DMS79 (cell line): ENCODE measurements at places on chromosomes 3 and 15.

GRCh38 chr15:61467823-61468222 lies 238.7 kb upstream of the RORA start:
- DNase-seq: no peak

GRCh38 chr15:56690733-56691132 lies 42.6 kb downstream of the ZNF280D start:
- no peak for DNase-seq

GRCh38 chr15:39850436-39850835 lies 67.8 kb upstream of the FSIP1 start:
- no peak for DNase-seq

- no peak for DNase-seq
These were observed 199.3 kb upstream of the TBC1D5 start for GRCh38 chr3:17941766-17942165.

GRCh38 chr3:148873270-148873927 lies 8.3 kb downstream of the CPA3 start:
- DNase-seq: no peak

DNA sequence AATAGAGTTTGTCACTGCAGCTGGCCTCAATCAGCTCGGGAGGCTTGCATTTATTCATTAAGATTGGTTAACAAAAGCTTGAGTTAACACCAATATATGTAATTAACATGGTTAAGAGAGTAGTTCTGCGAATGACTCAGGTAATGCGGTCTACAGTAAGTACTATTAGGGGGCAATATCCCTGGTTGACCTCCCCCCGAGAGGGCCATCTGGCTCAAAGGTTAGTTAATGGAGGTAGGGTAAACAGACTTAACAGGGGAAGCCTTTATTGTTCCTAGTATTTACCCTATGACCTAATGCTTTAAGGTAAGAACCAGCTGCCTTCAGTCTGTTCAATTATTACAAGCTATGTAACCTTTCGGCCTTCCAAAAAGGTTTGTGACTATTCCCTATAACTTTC lies 403.3 kb upstream of the SGO1 start:
- DNase-seq: no peak

DNA sequence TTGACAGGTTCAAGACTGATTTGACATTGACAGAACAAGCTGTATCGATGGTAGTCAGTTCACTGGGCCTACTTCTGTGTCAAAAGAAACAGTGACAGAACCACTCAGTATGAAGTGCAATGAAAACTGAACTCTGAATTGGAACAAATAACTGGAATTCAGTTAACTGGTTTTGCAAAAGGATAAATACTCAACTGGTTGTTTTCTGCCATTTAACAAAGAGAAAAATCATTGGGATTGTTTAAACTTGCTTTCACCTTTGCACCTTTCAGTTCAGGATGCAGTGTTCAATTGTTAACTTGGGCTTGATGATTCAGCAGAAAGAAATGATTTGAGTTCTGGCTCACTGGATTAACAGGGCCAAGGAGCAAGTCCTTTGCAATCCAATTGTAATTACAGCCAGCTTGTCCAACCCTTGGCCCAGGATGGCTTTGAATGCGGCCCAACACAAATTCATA lies 4.9 kb downstream of the BTD start:
- no peak for DNase-seq

- no peak for DNase-seq
These were observed 222.7 kb downstream of the MTHFS start for GRCh38 chr15:79674124-79674465.

DNA sequence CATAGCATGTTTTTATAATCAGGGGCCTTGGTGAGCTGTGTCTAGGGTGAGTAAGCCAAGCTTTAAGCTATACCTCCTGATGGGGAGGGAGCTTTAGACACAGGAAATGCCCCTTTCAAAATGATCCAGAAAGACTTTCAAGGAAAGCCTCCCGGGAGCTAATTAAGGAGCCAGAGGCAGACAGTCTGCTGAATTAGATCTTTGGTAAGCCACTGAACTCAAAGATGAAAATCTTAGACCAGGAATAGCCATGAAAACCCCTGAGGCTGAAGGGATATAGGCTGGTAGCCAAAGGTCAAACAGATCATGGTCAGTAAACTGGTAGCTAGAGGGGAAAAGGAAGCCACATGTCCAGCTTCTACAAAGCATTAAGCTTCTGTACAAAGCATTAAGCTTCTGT lies 42.7 kb upstream of the GAP43 start:
- DNase-seq: no peak

DNA sequence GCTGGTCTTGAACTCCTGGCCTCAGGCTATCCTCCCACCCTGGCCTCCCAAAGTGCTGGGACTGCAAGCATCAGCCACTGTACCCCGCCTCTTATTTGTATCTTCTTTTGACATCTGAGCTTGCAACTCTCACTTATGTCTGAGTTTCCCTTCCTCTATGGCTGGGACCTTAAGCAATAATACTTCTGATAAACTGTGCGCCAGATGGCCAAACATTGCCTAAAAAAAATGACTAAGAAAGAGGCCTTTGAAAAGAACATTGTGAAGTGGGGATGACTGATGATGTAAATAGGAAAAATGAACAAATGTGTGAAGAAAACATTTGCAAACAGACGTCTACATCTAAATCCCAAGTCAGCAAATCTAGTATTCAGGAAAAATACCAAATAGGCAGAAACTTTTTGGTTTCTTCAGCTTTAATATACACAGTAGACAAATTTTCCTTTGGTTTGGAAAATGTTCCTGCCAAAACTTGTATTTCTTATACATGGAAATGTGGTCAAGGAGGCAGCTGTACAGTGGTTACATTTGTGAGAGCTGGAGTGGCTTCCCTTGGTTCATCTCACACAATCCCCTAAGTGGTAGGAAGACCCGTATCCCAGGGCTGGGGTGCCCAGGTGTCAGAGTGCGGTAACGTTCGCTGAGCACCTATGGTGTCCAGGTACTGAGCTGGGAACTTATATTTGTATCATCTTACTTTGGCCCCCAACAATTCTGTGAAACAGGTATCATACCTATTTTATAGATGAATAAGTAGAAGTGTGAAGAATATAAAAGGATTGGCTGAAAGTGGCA lies 11.6 kb upstream of the TFRC start:
- no peak for DNase-seq

DNA sequence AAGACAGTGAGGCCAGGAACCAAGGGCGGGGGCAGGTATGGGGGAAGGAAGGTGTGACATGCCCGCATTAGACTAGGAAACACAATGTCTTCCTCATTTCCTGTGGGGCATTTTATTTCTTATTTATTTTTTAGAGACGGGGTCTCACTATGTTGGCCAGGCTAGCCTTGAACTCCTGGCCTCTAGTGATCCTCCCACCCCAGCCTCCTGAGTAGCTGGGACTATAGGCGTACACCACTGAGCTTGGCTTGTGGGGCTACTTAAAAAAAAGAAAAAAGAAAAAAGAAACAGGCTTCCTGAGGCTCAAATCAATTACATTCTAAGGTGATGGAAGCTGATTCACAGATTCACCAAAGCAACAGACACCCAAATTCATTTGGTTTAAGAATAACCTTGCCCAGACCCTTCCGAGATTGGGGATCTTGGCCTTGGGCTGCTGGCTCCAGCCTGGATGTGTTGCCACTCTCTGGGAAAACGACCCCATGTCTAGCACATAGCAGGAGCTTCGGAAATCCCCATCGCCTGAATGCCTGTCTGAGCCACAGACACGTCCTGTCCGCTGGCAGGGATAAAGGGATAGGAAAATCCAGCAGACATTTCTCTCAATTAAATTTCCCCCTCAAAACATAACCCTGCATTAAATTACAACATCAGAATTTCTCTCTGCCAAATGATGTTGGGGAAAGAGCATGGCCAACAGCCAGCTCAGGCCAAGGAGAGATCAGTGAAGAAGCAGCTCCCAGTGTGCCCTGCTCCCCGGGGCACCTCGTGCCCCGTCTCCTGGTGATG lies 13.0 kb downstream of the CPN2 start:
- DNase-seq: no peak

GRCh38 chr3:186121968-186122367 lies 13.1 kb upstream of the ETV5 start:
- DNase-seq: no peak

DNA sequence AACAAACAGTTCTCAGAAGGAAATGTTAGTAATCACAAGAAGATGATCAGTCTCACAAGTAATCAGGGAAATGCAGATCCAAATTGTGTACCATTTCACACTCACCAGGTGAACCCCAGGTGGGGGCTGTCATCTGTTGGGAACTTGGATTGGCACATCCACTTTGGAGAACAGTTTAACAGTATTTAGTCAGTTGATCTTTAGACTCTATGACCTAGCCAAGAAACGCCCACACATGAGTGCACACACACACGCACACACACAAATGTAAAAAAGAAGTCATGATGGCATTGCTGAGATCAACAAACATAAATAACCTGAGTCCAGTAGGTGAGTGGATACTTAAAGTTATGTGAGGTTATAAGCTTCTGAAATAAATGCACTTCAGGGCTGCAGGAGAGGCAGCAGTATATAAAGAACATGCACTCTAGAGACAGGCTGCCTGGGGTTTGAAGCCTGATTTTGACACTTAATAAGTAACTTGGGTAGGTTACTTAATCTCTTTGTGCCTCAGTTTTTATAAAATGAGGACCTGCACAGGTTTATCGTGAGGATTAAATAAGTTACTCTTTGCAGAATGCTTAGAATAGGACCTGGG lies 17.7 kb downstream of the ACVR2B start:
- DNase-seq: no peak

- DNase-seq: no peak
These were observed 62.5 kb downstream of the VPS13C start for GRCh38 chr15:61997786-61998185.
